Effector memory CD4-positive, alpha-beta T cell (primary cell): ENCODE measurements at places on chromosomes 1 and 21.
A peak's percentile ranks its signal among the peaks of the same experiment; 100 is the strongest.

DNA sequence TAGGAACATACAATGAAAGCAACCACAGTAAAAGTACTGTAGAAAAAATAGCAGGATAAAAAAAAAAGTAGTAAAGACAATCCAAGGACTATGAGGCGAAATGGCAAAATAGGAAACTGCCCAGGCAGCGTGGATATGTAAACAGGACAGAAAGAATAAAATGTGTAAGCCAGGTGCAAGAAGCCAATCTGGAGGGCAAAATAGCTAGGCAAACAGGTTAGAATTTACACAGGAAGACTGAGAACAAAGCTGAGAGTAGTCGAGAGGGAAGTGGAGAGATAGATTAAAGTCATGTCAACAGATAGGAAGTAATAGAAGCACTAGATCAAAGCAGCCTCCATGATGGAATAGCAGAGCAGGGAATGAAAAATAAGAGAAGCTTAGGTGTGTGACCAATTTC is 124.2 kb upstream of the B3GALT2 start:
- no peak overlapping the region for H3K4me3 ChIP-seq
- H3K27me3 ChIP-seq: no peaks in the 10 kb centered on the region
- no peaks in the 10 kb centered on the region for H3K36me3 ChIP-seq
- no peaks in the 10 kb centered on the region for H3K4me1 ChIP-seq

- DNase-seq: no peak
- H3K36me3 ChIP-seq: no peaks in the 10 kb centered on the region
- H3K27ac ChIP-seq: no peak overlapping the region
- no peaks in the 10 kb centered on the region for H3K4me1 ChIP-seq
- peaks cover 13% of the 10 kb centered on the region for H3K27me3 ChIP-seq
- H3K4me3 ChIP-seq: no peak overlapping the region
These were observed 60.1 kb upstream of the SMYD2 start for GRCh38 chr1:214220891-214221290.

DNA sequence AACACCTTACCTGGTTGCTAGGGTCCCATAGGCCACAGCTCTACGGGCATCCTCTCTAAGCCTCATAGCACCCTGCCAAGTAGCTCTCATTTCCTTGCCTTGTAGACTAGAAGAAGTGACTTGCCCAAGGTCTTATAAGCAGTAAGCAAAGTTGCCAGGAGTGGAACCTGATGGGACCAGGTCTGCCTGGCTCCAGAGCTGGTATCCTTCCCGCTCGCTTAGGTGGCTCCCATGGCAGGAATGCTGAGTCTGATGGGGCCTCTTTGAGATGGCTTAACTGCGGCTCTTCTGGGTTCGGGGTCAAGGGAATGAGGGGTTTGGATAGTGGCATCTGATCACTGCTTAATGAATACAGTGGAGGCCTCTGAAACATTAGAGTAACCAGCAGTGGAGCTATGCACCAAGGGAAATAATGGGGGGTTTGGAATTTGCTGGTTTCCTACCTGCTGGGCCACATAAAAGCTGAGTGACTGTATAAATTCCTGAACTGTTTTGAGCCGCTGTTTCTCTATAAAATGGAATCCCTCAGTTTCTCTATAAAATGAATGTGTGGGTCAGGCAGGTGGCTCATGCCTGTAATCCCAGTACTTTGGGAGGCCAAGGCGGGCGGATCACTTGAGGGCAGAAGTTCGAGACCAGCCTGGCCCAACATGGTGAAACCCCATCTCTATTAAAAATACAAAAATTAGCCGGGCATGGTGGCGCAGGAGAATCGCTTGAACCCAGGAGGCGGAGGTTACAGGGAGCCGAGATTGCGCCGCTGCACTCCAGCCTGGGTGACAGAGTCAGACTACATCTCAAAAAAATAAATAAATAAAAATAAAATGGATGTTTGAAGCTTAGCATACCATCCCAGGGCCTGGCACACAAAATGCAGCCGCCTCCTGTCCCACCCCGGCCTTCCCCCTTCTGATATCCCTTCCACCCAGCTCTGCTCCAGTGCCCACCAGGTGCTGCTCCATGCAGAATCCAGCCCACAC is 12.4 kb downstream of the FAM151A start:
- no peaks in the 10 kb centered on the region for H3K4me1 ChIP-seq
- H3K27ac ChIP-seq: no peak overlapping the region
- no peak for DNase-seq

DNA sequence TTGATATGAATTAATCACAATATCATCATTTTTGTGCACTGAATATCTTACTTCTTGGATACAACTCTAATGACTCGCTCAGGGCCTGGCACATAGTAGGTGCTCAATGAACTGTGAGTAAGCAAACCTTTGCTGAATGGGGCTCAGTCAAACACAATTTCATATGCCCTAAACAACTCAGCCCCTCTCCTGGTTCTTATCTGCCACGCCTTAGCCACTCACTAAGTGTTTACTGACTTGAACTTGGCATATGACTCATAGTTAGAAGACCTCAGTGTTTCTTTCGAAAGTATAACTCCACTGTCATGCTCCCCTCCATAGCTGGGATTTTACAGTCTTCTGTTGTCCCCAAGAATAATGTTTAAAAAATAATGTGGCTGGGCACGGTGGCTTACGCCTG is 4.8 kb upstream of the IFNLR1 start:
- no peaks in the 10 kb centered on the region for H3K36me3 ChIP-seq
- H3K27me3 ChIP-seq: no peaks in the 10 kb centered on the region
- H3K27ac ChIP-seq: no peak overlapping the region
- H3K4me1 ChIP-seq: peaks cover 8% of the 10 kb centered on the region
- no peak overlapping the region for H3K4me3 ChIP-seq
- no peak for DNase-seq

- no peaks in the 10 kb centered on the region for H3K4me1 ChIP-seq
- no peaks in the 10 kb centered on the region for H3K36me3 ChIP-seq
- H3K27ac ChIP-seq: no peak overlapping the region
These were observed 21.3 kb downstream of the OVAAL start for GRCh38 chr1:180579961-180580611.

DNA sequence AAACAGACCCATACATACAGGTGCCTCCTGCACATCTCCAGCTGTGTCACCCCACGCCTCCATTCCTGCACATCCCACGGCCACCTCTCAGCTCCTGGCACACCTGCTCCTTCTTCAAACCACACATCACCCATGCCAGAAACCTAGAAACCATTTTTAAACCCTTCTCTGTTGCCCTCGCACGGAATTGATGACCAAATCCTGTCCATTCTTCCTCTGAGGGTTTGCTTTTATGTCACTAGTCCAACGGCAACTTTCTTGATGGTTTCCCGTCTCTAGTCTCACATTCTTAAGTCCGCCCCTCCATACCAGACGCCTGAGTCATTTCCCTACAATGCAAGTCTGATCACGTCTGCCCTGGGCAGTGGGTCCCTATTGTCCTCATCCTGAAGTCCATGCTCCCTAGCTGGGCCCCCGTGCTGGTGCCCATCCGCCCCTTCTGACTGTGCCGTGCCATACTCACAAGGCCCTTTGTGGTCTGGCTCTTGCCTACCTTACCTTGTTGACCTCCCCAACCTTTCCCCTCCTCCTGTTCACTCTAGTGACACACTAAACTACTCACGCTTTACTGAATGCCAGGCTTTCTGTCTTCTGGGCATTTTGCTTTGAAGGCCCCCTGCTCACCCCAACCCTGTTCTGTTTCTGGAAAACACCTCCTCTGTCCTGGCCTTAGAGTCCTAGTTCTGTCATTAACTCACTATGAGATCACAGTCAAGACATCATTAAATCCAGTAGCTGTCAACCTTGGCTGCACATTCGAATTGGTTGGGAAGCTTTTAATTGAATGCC is 17.6 kb downstream of the SLC2A1 start:
- no peaks in the 10 kb centered on the region for H3K27me3 ChIP-seq
- peak overlapping the region; percentile 39 for H3K27ac ChIP-seq
- H3K36me3 ChIP-seq: peaks cover 27% of the 10 kb centered on the region
- no peak for DNase-seq

DNA sequence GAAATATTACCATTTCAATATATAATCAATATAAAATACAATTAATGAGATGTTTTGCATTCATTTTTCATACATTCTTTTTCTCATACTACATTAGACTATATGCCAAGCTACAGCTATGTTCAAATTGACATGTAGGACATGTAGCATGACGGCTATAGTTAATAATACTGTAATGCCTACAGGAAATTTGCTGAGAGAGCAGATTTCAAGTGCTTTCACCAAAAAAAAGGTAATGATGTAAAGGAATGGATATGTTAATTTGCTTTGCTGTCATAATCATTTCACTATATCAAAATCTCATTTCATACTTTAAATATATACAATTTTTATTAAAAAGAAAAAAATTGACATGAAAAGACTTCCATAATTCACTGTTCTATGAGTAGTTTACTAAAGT is 215.1 kb downstream of the KCNH1 start:
- DNase-seq: no peak
- H3K27me3 ChIP-seq: no peaks in the 10 kb centered on the region
- no peaks in the 10 kb centered on the region for H3K4me1 ChIP-seq
- no peaks in the 10 kb centered on the region for H3K36me3 ChIP-seq
- H3K27ac ChIP-seq: no peak overlapping the region
- no peak overlapping the region for H3K4me3 ChIP-seq

GRCh38 chr1:227768125-227768439 is 32.8 kb downstream of the SNAP47 start:
- peaks cover 41% of the 10 kb centered on the region for H3K4me1 ChIP-seq
- H3K4me3 ChIP-seq: no peak overlapping the region

GRCh38 chr1:204598319-204598969 is 82.2 kb downstream of the MDM4 start:
- peaks cover 3% of the 10 kb centered on the region for H3K36me3 ChIP-seq
- no peak overlapping the region for H3K4me3 ChIP-seq
- H3K4me1 ChIP-seq: no peaks in the 10 kb centered on the region
- DNase-seq: no peak
- H3K27ac ChIP-seq: no peak overlapping the region

- no peaks in the 10 kb centered on the region for H3K27me3 ChIP-seq
- H3K4me1 ChIP-seq: no peaks in the 10 kb centered on the region
- no peak overlapping the region for H3K4me3 ChIP-seq
- H3K27ac ChIP-seq: no peak overlapping the region
- no peak for DNase-seq
- no peaks in the 10 kb centered on the region for H3K36me3 ChIP-seq
These were observed 14.2 kb downstream of the S100A7A start for GRCh38 chr1:153430561-153430960.

DNA sequence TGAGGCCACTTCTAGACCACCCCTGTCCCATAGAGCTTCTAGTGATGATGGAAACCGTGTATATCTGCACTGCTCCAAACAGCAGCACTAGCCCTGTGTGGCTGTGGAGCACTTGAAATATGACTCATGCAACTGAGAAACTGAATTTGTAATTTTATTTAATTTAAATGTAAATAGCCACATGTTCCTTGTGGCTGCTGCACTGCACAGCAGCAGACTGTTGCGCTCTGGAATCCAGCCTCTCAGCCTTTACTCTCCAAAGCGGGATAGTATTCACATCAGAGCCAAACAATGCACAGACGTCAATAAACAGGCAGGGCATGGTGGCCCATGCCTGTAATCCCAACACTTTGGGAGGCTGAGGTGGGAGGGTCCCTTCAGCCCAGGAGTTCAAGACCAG is 12.0 kb downstream of the CAPN2 start:
- H3K27me3 ChIP-seq: no peaks in the 10 kb centered on the region
- peaks cover 35% of the 10 kb centered on the region for H3K4me1 ChIP-seq
- H3K27ac ChIP-seq: no peak overlapping the region
- DNase-seq: no peak
- no peak overlapping the region for H3K4me3 ChIP-seq
- H3K36me3 ChIP-seq: peaks cover 33% of the 10 kb centered on the region

GRCh38 chr1:14372526-14372925 is 226.0 kb upstream of the KAZN start:
- no peak overlapping the region for H3K4me3 ChIP-seq
- H3K27me3 ChIP-seq: no peaks in the 10 kb centered on the region
- no peak for DNase-seq
- H3K36me3 ChIP-seq: no peaks in the 10 kb centered on the region
- no peaks in the 10 kb centered on the region for H3K4me1 ChIP-seq

GRCh38 chr1:209808059-209808581 is 2.2 kb upstream of the IRF6 start:
- H3K4me1 ChIP-seq: peaks cover 11% of the 10 kb centered on the region
- H3K36me3 ChIP-seq: no peaks in the 10 kb centered on the region
- no peaks in the 10 kb centered on the region for H3K27me3 ChIP-seq
- H3K4me3 ChIP-seq: no peak overlapping the region
- no peak overlapping the region for H3K27ac ChIP-seq
- DNase-seq: no peak

DNA sequence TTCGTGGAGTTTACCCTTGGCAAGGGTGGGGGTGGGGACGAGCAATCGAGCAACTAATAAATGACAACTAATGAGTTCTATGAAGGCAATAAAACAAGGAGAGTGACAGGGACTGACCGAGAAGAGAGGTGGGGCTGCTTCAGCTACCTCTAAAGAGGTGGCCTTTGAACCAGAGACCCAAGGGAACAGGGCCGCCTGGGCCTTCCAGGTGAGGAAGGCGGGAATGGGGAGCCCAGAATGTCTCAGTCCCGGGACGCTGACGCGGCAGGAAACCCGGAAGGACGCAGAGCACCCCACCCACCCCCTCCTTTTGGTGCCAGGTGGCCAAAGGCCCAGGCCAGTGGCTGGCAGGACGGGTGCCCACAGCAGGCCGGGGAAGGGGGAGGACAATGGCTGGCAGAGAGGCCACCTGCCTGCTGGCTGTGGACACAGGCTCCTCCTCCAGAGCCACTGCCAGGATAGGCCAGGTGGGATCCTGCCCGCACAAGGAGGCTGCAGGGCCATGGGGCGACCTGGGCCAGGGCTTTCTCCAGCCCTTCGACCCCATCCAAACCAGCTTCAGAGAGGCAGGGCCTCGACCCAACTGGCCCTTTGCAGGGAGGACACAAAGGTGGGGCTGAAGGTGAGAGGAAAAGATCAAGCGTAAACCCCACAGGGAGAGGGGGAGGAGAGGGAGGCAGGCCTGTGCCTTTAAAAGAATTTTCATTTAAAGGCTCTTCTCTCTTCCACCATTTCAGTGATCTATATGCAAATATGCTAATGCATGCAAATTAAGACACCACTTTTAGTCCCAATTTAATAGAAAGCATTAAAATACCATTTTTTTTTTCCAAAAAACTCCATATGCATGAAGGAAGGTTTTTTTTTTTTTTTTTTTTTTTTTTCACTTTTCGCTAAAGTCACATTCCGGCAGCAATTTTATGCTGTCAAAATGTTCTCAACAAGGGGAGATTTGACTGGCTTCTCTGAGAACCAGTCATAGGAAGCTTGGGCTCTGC is 58.1 kb downstream of the CASZ1 start:
- no peak overlapping the region for H3K27ac ChIP-seq
- no peaks in the 10 kb centered on the region for H3K27me3 ChIP-seq
- no peaks in the 10 kb centered on the region for H3K36me3 ChIP-seq
- H3K4me1 ChIP-seq: no peaks in the 10 kb centered on the region

DNA sequence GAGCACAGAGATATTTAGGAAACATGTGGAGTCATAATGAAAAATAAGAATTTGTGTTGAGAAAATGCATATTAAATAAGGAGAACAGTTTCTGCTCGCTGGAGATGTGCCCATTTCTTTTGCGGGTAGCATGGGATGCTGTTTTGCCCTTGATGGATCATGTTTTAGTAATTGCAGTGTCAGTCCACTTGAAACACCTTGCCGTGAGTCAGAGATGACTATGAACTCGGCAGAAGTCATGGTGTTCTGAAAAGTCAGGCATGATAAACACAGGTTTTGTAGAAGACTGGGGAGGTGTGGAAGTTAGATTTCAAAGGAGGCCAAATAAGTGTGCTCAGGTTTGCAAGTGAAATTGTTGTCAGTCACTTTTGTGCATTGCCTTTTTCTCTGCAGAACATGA is 315.0 kb upstream of the LRRC7 start:
- no peak overlapping the region for H3K27ac ChIP-seq
- no peaks in the 10 kb centered on the region for H3K27me3 ChIP-seq
- DNase-seq: no peak
